Myometrial cell (primary cell): ENCODE measurements at places on chromosomes 7 and 10. TPM values are rescaled to one million over a fixed set of nuclear protein-coding genes. Genes with fewer than 3 reads are reported as not detected.

Gene TBX20
- 0.53 TPM in 1 of 2 replicates, not detected in the other for total RNA-seq

Gene PNLIPRP3
- not detected in 2 replicates for total RNA-seq

Gene ASZ1
- not detected in 2 replicates for total RNA-seq

Gene COL28A1
- under 0.01 and 0.35 TPM in 2 replicates for total RNA-seq

Gene INPP5A
- total RNA-seq, result 24.8 and 27.8 TPM in 2 replicates

Gene RAPGEF5
- 0.29 TPM in 1 of 2 replicates, not detected in the other for total RNA-seq

Gene CLEC2L
- not detected in 2 replicates for total RNA-seq

Gene PTPRN2
- 0.58 and 1.1 TPM in 2 replicates for total RNA-seq

Gene ZNF248
- 2.9 and 3.2 TPM in 2 replicates for total RNA-seq

Gene PIK3CG
- total RNA-seq, result under 0.01 TPM in 1 of 2 replicates, not detected in the other

Gene ZNF32
- total RNA-seq, result 23.1 and 23.9 TPM in 2 replicates

Gene HKDC1
- total RNA-seq, result 0.29 and 1.1 TPM in 2 replicates

Gene TMEM236
- total RNA-seq, result not detected in 2 replicates

Gene FEZF1
- not detected in 2 replicates for total RNA-seq
